ENCODE measurements at places on chromosomes 3 and 15.

GRCh38 chr3:114454551-114455251 is 160.9 kb downstream of the TIGIT start:
- DNase-seq = no peak

GRCh38 chr3:81307221-81307620 is 454.2 kb downstream of the GBE1 start:
- DNase-seq = no peak

- no peak for DNase-seq
These were observed 29.3 kb upstream of the MAGEF1 start for GRCh38 chr3:184741259-184741556.

GRCh38 chr3:130576375-130577266 is 59.6 kb downstream of the COL6A6 start:
- peak; percentile 58 for DNase-seq

DNA sequence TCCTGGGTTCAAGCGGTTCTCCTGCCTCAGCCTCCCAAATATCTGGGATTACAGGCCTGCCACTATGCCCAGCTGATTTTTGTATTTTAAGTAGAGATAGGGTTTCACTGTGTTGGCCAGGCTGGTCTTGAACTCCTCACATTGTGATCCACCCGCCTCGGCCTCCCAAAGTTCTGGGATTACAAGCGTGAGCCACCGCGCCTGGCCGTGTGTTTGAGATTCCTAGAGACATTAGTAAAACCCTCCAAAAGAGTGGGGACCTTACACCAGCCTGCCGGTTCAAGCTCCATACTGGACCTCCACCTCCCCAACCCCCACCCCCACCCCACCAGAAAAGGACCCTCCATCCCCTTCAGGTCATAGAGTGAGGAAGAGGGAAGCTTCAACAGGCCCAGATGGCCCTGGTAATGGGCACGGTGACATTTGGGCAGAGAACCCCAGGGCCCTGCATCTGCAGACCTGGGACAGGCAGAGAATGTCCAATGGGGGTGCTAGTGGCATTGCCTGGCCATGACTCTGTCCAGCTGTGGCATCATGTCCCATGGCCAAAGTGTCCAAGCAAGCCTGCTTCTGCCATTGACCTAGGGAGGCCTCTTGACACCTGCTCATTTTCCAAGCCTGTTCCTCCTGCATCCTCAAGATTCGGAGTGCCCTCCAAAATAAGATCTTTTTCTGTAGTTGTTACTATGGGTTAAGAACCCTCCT is 108.9 kb upstream of the KLF13 start:
- DNase-seq = no peak

GRCh38 chr3:186002884-186003472 is 65.2 kb upstream of the TRA2B start:
- DNase-seq = peak; percentile 50

GRCh38 chr3:169241991-169242707 is 421.4 kb downstream of the MECOM start:
- peak; percentile 65 for DNase-seq

- DNase-seq = no peak
These were observed 294.6 kb downstream of the MEX3B start for GRCh38 chr15:81751256-81751655.

DNA sequence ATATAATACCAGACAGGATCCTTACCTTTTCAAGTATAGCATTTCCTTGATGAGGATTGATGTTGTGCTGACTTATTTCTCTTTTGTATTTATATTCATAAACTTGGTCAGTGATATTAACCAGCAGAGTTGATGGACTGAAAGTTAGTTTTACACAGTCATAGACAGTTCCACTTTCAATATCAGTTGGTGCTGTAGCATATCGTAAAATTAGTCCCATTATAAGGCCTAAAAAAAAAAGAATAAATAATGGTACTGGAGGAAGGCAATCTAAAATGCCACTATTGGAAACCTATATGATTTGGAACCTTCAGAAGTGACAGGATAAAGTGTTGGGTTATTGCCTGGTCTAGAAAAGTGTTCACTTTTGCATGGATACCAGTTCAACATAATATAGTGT is 16.3 kb downstream of the SLC9A9 start:
- DNase-seq = no peak

DNA sequence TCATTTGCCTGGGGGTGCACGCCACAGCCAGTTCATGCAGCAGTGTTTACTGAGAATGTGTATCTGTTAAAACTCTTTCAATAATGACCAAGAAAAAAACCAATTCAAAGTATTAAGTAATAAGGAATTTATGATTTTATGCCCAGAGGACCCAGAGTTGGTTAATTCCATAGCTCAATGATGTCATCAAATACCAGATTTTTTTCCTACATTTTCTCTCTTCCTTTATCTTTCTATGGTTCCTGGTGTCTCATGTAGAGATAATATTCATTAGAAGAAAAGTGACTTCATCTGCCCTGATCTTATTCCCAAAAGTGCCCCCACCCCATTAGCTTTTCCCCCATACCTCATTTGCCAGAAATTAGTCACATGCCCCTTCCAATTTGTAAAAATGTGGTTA is 44.6 kb upstream of the LMCD1 start:
- DNase-seq = peak; percentile 73

DNA sequence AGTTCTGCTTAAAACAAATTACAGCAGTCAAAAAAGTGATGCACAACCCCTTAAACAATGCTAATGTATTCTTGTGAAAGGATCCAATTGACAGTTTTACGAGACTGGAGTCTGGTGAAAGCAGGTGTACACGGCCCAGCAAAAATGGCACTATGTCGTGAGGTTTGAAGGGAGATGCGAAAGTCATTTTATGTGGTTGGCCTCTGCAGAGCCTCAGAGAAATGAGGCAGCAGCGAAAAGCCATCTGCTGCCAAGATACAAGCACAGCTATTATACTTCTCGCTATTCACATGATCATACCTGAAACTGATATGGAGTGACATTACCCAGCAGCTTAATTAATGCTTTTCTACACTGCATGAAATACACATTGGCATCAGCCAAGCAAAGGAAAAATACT is 36.4 kb downstream of the MECOM start:
- no peak for DNase-seq

DNA sequence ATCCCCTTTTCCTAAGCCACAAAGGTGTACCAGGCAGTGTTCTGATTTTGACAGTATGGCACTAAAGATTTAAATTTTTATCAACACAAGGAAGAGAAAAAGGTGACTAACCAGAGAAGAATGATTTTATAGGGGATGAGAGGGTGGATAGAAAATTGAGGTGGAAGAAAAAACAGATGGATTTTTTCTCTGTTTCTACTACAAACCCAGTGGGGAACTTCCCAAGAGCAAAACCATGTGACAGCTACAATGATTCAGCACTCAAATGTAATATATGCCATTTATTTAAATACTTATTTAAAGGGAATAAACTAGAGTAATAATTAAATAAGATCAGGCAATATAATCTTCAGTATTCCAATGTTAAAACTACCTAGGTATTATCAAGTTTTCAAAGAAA is 11.1 kb downstream of the DCUN1D1 start:
- peak; percentile 62 for DNase-seq

DNA sequence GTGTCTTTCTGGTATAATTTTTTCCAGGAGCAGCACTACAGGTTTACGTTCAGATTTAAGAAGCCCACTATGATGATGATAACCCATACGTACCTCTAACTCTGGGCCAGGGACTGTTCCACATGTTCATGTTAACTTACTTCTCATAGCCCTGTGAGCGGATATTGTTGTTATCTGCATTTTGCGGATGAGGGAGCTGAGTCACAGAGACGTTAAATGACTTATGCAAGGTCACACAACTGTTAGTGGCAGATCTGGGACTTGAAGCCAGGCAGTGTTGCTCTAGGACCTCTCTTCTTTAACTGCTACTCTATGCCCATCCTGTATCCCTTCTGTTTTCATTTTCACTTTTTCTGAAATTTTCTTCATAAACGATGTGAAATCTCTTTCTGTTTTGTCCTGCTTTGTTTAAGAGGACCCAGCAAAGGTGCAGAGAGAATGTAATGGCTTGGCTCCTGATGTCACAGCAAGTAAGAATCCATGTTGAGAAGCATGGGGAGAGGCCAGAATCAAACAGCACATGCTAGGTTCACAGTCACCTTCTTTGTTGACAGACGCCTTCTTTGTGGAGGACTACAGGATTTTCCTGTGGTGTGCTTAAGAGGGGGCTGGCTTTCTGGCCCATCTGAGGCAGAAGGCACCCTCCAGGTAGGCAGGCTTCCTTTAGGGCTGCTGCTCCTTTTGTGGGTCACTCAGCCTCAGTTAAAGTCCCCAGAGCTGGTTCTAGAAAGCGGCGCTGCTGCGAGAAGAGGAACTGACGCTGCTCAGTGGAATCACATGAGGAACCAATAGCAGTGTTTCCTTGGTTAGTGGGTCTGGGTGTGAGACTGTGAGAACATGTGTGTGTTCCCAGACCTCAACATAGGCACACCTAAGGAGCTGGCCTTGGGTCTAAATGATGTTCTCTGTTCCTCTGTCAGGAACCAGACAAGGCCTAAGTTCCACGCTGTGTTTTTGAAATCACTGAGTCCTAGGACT is 121.6 kb downstream of the TMEM108 start:
- no peak for DNase-seq

DNA sequence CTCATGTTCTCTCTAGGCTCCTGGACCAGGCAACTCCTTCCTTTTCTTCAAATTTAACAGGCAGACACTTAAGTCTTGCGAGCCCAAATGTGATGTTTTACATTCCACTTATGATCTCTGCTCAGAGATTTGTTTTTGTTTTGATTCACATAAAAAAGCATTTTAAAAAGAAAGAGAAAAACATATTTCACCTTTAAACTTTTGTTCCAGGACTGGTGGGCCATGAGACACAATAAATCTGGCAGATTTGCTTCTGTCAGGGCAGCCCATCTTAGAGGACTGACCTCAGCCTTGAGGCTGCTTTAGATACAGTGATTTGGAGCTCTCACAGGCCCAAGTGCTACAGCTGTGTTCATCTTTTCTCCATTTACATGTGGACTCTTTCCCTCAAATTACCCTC is 52.0 kb downstream of the CMSS1 start:
- no peak for DNase-seq

DNA sequence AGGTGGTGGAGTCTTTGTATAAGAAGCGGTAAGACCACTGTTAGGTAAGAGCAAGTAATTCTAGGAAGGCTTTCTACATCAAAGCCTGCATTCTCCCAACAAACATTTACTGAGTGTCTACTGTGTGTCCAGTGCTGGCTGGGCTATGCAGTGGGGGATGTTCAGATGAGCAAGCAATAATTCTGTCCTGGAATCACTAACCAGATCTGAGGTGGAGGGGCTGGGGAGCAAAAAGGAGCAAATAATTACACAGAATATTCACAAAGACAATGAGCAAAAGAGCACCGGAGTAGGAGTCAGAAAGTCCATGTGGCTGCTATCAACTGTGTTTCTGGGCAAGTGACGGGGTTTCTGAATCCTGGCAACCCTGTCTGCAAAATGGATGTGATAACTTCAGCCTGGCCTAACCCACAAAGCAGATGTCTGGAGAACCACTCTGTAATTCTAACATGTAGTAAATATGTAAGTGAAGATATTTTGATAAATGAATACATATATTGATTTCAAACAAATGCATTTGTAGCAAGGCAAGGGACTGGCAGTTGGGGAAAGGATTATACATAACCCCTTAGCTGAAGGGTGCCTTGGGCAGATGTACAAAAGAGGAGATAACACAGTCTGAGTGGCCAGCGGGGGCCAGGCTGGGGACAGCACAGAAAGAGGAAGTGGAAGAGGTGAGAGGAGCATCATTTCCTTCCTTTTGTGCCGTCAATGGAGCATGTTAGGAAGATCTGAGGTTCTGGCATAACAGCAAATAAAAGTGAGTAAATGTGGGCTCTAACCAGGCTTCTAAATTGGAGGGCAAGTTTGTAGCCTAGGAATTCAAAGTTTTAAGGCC is 28.8 kb downstream of the CYP8B1 start:
- no peak for DNase-seq

DNA sequence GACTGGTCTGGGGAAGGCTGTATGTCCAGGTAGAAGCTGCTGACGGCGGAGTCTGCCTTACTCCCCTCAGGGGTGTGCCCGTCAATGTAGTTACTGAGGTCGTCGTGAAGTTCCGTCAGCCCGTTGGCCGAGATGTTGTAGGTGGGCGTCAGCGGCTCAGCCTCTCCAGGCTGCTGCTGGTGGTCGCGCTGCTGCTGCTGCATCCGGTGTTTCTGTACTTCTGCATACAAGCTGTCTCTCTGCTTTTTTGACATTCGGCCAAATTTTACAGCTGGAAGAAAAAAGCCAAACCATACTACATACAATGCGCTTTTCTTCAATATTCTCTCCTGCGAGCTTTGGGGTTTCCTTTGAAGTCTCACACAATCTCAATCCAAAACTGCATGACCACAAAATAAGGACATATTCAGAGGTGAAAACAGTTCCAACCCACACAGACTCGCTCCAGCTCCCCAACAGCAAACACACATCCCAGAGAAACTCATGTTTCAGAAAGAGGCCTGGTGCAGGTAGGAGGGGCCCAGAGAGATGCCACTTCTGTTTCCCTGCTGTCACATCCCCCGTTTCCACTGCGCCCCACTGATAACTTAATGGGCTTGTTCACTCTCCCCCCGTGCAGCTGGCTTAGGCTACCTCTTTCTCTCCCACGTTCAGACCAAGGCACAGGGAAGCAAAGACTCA is 32.5 kb upstream of the ICE2 start:
- DNase-seq = peak; percentile 33

- no peak for DNase-seq
These were observed 215.8 kb downstream of the KCNH8 start for GRCh38 chr3:19364148-19364547.

- no peak for DNase-seq
These were observed 53.4 kb downstream of the PDZRN3 start for GRCh38 chr3:73571238-73571794.

DNA sequence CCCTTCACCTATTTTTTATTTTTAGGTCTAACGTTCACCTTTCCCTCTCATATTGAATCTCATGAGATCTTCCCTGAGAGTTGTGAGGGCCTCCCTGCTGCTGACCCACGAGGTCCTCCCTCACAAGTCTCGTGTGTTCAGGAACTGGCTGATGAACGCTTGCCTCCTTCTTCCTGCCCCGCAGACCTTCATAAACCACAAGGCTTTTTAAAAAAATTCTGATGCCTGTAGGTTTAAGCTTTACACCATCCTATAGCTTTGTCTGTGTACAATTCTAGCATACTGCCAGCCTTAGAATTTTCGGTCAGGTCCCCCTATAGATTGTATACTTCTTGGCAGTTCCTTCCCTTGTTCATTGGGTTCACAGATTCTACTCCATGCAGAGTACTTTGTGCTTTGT is 50.5 kb downstream of the CHST2 start:
- no peak for DNase-seq

DNA sequence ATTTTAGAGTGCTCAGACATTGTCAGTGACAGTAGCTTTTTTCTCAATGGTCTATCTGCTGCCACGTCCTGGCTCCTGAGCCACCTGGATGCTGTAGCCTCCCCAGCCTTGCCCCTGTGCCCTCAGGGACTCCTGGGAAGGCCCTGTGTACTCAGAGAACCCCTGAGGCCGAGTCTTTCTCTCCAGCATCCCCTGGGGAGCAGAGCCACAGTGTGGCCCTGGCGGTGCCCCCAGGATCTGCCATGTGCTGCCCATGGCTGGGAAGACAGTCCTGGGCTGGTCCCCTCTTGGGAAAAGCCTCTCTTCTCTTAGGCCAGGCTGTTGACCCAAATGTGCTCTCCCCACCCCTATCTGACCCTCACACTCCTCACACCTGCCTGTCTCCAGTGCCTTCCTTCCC is 5.0 kb downstream of the MYD88 start:
- no peak for DNase-seq

Measured in fibroblast of upper back skin (primary cell).